ENCODE measurements at places on chromosomes 7 and 10. TPM values are rescaled to one million over a fixed set of nuclear protein-coding genes. Genes with fewer than 3 reads are reported as not detected.

DNA sequence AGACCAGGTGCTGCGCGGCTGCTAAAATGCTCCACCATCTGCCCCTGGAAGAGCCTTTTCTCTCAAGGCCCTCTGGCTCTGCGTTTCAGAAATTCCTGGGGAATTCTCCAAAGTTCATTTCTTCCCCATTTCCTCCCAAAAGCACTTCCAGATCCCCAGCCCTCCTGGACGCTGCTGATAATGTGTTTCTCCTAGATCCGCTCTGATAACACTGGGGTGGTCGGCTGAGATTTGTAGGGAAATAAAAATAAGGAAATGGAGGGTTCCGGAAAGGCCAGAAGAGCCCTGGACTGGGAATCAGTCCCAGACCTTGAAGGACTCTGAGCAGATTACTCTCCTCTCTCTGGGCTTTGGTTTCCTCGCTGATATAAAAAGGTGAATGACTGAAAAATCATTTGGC is 28.1 kb downstream of the COL13A1 start:
- no peaks in the 10 kb centered on the region for H3K4me1 ChIP-seq
- H3K4me3 ChIP-seq = no peak overlapping the region
- H3K27ac ChIP-seq = no peak overlapping the region
- peaks cover 13% of the 10 kb centered on the region for H3K27me3 ChIP-seq
- DNase-seq = no peak
- no peaks in the 10 kb centered on the region for H3K36me3 ChIP-seq

Gene ELMO1
- total RNA-seq = 108 TPM

- no peaks in the 10 kb centered on the region for H3K36me3 ChIP-seq
- peaks cover 14% of the 10 kb centered on the region for H3K27me3 ChIP-seq
- no peak overlapping the region for H3K27ac ChIP-seq
- no peak for DNase-seq
Observed at GRCh38 chr10:86046845-86047460, 319.6 kb downstream of the GRID1 start.

- DNase-seq = no peak
- H3K36me3 ChIP-seq = no peaks in the 10 kb centered on the region
- no peak overlapping the region for H3K27ac ChIP-seq
- peaks cover 33% of the 10 kb centered on the region for H3K27me3 ChIP-seq
Observed at GRCh38 chr10:6562221-6562620, 17.9 kb downstream of the PRKCQ start.

- no peak overlapping the region for H3K4me3 ChIP-seq
- DNase-seq = no peak
- no peaks in the 10 kb centered on the region for H3K27me3 ChIP-seq
- no peak overlapping the region for H3K27ac ChIP-seq
Observed at GRCh38 chr10:76205361-76205760, 773.9 kb downstream of the LRMDA start.

DNA sequence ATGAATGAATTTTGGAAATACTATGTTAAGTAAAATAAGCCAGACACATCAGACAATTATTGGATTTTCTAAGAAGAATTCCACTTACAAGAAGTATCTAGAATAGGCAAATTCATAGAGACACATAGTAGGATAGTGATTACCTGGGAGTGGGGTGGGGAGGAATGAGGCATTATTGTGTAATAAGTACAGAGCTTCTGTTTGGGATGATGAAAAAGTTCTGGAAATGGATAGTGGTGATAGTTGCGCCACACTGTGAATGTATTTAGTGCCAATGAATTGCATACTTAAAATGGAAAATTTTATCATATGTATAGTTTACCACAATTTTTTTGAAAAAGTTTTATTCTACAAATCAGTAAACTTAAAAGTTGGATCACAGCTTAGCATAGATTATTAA is 297.2 kb upstream of the KAT6B start:
- H3K36me3 ChIP-seq = peaks cover 39% of the 10 kb centered on the region
- H3K27ac ChIP-seq = no peak overlapping the region
- peaks cover 5% of the 10 kb centered on the region for H3K4me1 ChIP-seq
- DNase-seq = no peak
- H3K27me3 ChIP-seq = no peaks in the 10 kb centered on the region

- peaks cover 53% of the 10 kb centered on the region for H3K4me1 ChIP-seq
- H3K36me3 ChIP-seq = peaks cover 17% of the 10 kb centered on the region
- peak overlapping the region; percentile 53 for H3K27ac ChIP-seq
- DNase-seq = no peak
Observed at GRCh38 chr10:73494213-73494612, 1.6 kb downstream of the PPP3CB start.

- H3K36me3 ChIP-seq = peaks cover 6% of the 10 kb centered on the region
- no peaks in the 10 kb centered on the region for H3K27me3 ChIP-seq
- peak; percentile 41 for DNase-seq
- H3K27ac ChIP-seq = peak overlapping the region; percentile 88
- H3K4me1 ChIP-seq = peaks cover 93% of the 10 kb centered on the region
- H3K4me3 ChIP-seq = peak overlapping the region; percentile 62
Observed at GRCh38 chr10:119315128-119316001, 108.0 kb downstream of the GRK5 start.

Gene H2BK1
- 1.8 TPM for total RNA-seq

Measured in activated B cell treated with CpG ODN at 0.5 μM for 24 hours (primary cell).